Activated CD4-positive, alpha-beta T cell treated with anti-CD3 and anti-CD28 coated beads, Interleukin-2, amount 50 U/mL, for 48 hours (primary cell): ENCODE measurements at places on chromosomes 11 and 22.
A peak's percentile ranks its signal among the peaks of the same experiment; 100 is the strongest.

GRCh38 chr11:45847911-45848316 is 639 bp downstream of the CRY2 start:
- peak; percentile 34 for DNase-seq

DNA sequence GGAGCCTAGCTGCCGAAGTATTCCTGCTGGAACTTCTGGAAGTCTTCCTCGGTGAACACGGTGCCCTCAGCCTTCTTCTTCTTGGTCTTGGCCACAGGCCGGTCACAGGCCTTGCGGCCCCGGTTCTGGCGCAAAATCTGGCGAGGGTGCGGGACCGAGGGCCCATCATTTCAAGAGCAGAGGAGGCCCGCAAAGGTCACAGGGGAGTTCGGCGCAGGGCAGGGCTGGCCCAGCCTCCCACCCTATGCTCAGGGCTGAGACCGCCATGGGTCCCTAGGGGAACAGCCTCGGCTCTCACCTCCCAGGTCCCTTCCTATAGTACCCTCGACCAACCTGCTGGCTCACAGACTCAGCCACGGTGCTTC is 3.1 kb downstream of the RPS19BP1 start:
- DNase-seq, result no peak

GRCh38 chr11:9357041-9357440 is 27.4 kb upstream of the IPO7 start:
- no peak for DNase-seq

- no peak for DNase-seq
Measured at GRCh38 chr11:131094827-131095226, 178.5 kb upstream of the SNX19 start.

- no peak for DNase-seq
Measured at GRCh38 chr11:88359541-88359940, 22.0 kb upstream of the CTSC start.

- DNase-seq, result no peak
Measured at GRCh38 chr11:13874597-13874996, 87.9 kb upstream of the SPON1 start.

DNA sequence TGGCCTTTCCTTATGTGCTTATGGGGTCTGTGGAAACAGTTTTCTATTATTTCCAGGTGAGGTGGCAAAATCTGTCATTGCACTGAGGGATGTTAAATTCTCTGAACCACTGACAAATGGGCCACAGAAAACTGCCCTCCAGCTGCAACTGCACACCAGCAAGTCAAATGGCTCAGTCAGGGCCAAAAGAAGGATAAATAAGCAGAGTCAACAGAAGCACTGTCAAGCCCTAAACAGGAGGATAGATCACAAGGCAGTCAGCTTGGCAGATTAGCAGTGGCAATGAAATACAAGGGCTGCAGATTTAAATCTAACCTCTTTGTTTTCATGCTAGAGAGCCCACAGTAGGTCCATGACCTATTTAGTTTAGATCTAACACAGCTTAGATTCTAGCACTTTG is 435.6 kb downstream of the ETS1 start:
- no peak for DNase-seq

- DNase-seq, result no peak
Measured at GRCh38 chr11:82462608-82463242, 270.9 kb downstream of the FAM181B start.

DNA sequence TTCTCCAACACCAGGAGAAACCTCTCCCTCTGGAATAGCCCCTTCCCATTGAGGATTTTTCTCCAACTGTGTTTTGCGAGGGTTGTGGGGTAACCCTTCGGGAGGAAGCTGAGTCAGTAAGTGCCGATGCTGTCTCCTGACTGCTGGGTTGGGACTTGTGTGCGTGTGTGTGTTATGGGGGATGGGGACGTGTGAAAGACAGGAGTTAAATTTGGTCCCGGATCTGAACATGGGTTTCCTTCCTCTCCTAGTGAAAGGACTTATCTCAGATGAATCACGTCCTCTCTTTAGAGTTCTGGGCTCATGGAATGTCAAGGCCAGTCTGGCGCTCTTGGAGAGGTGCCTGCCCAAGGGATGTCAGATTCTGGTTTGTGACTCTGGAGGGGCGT is 33.3 kb downstream of the KIAA1671 start:
- DNase-seq, result no peak

- no peak for DNase-seq
Measured at GRCh38 chr11:113373306-113373705, 14.3 kb upstream of the ANKK1 start.

- DNase-seq, result no peak
Measured at GRCh38 chr11:95267601-95268213, 36.7 kb upstream of the SESN3 start.

- DNase-seq, result no peak
Measured at GRCh38 chr22:46373921-46374662, 38.6 kb downstream of the TRMU start.

- DNase-seq, result no peak
Measured at GRCh38 chr11:45590743-45591142, 74.7 kb downstream of the CHST1 start.

- peak; percentile 27 for DNase-seq
Measured at GRCh38 chr11:43920598-43921419, 21.6 kb upstream of the C11orf96 start.

DNA sequence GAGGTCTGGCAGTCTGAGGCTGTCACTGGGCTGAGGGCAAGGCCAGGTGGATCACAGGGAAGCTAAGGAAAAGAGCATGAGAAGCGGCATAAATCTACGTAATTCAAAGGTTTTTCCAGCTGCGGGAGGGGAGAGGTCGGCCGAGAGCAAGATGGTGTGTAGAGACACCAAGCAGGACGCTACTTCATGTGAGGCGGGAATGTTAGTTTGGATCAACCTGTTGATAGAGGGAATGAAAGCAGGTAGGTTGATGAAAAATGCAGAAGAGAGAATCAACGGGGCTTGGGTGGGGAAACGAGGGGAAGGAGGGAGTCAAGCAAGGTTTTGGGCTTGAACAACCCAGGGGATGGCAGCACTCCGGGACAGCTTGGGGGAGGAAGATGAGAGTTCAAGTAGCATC is 2.9 kb downstream of the B3GNT6 start:
- DNase-seq, result no peak

DNA sequence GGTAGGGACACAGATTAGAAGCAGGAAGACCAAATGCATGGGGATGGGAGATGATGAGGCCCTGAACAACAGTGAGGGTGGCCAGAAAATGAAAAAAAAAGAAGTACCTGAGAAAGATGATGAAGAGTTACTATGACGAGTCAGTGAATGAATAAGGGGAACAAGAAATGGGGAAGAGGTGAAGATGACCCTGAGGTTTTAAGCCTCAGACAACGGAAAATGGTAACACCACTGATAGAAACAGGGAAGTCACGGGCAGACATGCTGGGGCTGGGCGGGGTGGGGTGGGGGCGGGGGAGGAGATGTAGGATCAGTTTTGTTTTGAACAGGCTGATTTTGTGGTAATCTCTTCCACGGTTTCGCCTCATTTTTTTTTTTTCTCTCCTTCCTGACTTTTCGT is 205.1 kb upstream of the CADM1 start:
- DNase-seq, result no peak

GRCh38 chr11:35614939-35615569 is 3.2 kb upstream of the FJX1 start:
- no peak for DNase-seq

- no peak for DNase-seq
Measured at GRCh38 chr11:23398052-23398451, 537.8 kb upstream of the CCDC179 start.

- DNase-seq, result no peak
Measured at GRCh38 chr11:13917264-13917663, 45.3 kb upstream of the SPON1 start.

GRCh38 chr22:47853750-47854149 is 1091.3 kb downstream of the TBC1D22A start:
- no peak for DNase-seq

GRCh38 chr11:76919887-76920746 is 59.4 kb downstream of the ACER3 start:
- DNase-seq, result peak; percentile 57

GRCh38 chr11:79309407-79309806 is 131.4 kb downstream of the TENM4 start:
- DNase-seq, result no peak

DNA sequence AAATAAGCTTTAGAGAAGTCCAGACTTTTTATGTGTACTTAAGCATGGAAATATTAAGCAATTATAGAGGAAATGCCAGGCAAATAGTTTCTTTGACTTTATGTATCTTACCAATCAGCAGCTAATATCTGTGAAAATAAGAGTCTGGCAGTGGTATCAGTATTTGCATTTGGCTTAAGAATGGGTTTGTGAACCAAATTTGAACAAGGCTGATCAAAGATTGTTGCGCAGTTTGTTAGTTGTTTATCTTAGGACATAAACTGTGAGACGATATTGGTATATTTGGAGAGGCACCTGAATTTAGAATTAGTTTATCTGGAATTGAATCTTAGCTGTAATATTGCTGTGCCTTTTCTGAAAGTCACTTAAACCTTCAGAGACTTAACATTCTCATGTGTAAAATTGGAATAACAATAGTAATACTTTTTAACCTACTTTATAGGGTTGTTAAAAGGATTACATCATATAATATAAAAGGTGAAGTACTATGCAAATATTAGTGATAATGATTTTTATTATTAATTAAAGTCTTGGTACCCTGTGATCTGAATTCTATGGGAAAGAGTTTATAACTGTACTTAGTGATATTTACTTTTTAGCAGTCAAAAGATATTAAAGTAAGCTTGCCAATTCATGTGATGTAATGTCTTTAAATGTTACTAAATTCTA is 66.4 kb downstream of the DYNC2H1 start:
- DNase-seq, result no peak

DNA sequence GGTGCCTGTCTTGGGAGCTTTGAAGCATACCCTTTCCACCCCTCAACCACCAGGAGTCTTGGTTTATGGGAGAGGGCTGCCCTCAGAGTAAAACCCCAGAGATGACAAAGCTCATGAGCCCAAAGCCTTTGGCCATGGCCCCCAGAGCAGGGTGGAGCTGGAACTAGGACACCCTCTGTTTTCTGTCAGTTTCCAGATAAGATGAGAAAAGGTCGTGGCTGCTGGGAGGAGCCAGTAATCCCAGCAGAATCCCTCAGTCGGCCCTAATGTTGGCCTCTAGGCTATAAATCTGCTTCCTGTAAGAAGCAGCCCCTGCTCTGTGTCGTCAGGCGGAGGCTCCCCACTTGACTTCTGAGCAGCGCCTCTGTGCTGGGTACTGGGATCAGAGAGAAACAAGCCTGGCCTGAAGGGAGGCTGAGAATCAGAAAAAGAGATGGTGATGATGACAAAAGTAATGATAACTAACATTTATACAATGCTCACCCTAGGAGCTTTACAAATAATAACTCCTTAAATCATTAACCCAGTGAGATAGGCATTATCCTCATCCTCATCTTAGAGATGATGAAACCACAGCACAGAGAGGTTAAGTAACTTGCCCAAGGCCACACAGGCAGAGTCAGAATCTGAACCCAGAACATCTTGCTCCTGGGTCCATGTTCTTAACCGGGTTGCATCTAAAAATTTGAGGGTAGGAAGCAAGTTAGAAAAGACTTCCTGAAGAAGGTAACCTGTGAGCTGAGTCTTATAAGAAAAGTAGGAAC is 471.4 kb downstream of the SOX6 start:
- no peak for DNase-seq

GRCh38 chr11:75855206-75855605 is 40.2 kb downstream of the UVRAG start:
- DNase-seq, result no peak

DNA sequence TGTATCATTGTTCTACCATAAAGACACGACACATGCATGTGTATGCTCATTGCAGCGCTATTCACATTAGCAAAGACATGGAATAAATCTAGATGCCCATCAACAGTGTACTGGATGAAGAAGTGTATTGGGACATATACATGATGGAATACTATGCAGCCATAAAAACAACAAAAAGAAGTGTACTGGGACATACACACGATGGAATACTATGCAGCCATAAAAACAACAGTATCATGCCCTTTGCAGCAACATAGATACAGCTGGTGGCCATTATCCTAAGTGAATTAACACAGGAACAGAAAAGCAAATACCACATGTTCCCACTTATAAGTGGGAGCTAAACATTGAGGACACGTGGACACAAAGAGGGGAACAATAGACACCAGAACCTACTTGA is 22.7 kb downstream of the ARL14EP start:
- DNase-seq, result no peak

GRCh38 chr22:27183474-27183873 is 526.1 kb downstream of the MIAT start:
- DNase-seq, result no peak

DNA sequence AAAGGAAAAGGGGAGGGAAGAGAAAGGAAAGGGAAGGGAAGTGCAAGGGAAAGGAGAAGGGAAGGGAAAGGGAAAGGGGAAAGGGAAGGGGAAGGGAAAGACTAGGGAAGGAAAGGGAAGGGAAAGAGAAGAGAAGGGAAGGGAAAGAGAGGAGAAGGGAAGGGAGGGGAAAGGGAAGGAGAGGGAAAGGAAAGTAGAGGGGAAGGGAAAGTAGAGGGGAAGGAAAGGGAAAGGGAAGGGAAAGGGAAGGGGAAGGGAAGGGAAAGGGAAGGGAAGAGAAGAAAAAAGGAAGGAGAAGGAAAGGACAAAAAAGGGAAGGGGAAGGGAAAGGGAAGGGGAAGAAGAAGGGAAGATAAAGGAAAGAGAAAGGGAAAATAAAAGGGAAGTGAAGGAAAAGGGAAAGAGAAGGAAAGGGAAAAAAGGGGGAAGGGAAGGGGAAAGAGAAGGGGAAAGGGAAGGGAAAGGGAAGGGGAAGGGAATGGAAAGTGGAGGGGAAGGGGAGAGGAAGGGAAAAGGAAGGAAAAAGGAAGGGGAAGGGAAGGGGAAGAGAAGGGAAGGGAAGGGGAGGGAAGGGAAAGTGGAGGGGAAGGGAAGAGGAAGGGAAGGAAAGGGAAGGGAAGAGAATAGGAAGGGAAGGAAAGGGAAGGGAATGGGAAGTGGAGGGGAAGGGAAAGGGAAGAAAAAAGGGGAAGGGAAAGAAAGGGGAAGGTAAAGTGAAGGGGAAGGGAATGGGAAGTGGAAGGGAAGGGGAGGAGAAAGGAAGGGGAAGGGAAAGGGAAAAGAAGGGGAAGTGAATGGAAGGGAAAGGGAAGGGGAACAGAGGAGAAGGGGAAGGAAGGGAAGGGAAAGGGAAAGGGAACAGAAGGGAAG is 138.2 kb downstream of the SPATA19 start:
- DNase-seq, result no peak

DNA sequence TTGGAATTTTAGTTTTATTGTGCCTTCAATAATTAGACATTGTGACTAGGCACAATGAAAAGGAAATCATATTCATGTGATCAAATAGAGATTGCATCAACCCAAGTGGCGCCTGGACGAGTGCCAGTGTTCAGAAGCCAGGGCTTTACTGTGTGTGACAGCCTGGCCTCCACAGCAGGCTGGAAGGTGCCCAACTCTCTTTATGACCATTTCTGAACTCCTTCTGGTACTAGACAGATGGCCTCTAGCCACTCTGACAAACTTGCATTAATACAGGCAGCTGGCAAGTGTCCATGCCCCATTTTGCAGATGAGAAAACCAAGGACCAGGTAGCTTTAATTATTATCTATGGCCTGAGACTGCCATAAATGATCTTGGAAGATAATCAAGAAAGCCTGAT is 8.3 kb upstream of the POU2AF1 start:
- DNase-seq, result no peak

GRCh38 chr22:50729391-50730012 is 8.5 kb upstream of the ACR start:
- DNase-seq, result no peak
